Suppressor macrophage treated with lipopolysaccharide for 1 hour (primary cell): ENCODE measurements at places on chromosomes 5 and 9.

DNA sequence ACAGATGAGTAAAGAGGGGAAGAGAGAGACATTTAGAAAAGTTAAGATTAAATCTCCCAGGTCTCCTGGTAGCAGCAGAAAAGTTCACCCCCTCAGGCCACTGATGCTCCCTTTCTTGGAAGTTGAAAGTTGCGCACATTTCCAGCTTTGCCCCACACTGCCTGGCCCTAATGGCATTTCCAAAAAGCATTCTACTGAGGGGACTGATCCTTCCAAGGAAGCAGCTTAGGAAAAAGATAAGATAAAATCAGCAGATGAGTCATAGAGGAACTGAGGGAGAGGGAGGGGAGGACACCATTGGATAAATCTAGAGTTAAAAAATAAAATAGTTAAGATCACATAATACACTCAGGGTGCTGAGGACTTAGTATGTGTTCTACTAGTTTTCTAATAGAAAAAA is 67.6 kb upstream of the SLC12A2 start:
- no peak for DNase-seq

DNA sequence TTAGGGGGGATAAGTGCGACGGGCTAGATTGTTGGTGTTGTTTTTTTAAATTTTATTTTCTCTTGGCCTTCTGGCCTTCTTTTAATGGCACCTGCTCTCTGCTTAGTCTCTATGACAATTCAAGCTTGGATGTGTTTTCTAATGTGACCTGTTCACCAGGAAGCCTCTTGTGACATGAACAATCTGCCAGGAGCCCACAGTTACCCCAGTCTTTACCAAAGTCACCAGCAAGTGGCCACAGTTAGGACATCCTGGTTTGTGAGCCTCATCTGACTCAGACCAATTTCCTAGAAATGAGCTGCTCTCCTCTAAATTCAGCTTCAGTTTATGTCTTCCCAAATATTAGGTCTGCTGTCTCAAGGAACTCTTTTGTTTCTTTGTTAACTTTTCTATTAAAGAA is 135.8 kb downstream of the TLE4 start:
- no peak for DNase-seq

GRCh38 chr5:52693280-52693679 is 94.4 kb upstream of the ITGA1 start:
- DNase-seq = peak; percentile 52

GRCh38 chr5:159917994-159918393 is 1.7 kb downstream of the ADRA1B start:
- no peak for DNase-seq

GRCh38 chr9:130447193-130447816 is 2.5 kb downstream of the ASS1 start:
- DNase-seq = no peak

DNA sequence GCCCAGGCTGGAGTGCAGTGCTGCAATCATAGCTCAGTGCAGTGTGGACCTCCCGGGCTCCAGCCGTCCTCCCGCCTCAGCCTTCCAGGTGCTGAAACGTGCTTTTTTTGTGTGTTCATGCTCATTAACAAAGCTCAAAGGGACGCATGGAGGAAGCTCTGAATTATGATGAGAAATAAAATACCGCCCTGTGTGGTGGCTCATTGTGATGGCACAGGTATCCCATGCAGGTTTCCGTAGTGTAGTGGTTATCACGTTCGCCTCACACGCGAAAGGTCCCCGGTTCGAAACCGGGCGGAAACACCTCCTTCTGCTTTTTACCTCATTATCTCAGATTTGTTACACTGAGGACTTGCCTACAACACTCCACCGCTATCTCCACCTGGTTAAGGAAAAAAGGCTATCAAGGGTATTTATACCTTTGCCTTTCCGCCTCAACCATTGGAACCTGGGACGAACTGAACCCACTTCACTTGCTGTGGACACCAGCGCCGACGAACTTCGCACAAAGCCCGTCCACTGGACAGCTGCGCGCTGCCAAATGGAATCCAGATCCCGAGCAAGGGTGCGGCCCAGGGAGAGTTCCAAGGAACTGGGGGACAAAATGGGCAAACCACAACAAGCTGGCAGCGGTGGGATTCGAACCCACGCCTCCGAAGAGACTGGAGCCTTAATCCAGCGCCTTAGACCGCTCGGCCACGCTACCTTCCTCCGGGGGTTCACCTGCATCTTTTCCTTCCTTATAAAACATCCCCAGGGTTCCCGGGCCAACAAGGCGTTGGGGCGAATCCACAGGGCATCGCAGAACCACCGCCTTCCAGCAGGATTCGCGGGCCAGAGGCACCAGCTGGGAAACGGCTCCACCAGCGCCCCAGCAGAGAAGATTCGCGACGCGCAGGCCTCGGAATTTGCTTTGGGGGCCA is 26.3 kb downstream of the OR2V2 start:
- DNase-seq = no peak

- peak; percentile 43 for DNase-seq
Measured at GRCh38 chr9:73906671-73907070, 590.5 kb upstream of the RORB start.

- DNase-seq = no peak
Measured at GRCh38 chr9:133506653-133507038, 18.1 kb downstream of the MYMK start.

DNA sequence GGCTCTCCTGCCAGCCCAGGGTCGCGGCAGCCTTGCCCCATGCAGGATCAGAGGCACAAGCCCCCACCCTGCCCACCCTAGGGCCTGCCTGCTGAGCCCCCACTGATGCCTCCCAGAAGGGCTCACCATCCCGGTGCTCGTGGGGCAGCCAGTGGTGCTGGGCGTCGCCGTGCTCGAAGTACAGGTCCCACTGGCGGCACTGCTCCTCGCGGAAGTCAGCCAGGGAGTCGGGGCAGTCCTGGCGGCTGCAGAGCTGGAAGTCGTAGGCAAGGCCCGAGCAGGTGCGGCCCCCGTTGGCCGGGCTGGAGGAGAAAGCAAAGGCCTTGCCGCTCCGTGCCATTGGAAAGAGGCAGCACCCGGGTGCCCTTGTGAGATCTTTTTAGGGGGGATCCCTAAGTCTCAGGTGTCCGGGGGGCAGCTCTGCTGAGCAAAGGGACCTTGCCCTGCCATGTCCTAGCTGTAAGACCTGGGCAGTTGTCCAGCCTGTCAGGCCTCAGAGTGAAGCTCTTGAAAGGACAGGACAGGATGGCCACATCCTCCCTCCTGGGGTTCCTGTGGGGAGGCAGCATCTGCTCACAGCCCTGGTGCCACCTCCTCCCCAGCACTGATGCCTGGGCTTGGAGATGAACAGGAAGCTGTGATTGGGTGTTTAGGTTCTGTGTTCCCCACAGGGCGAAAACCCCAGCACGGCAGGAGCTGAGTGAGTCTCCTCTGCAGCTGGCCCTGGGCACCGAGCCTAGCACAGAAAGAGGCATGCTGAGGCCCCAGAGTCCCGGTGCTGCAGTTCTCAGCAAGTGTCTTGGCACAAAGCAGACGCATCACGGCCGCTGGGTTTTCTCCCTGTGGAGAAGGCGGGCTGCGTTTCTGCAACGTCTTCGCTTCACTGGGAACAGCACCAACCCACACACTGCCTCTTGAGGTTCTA is 77.7 kb downstream of the ZNF354C start:
- no peak for DNase-seq

GRCh38 chr9:136054798-136055714 is 40.0 kb downstream of the NACC2 start:
- no peak for DNase-seq

DNA sequence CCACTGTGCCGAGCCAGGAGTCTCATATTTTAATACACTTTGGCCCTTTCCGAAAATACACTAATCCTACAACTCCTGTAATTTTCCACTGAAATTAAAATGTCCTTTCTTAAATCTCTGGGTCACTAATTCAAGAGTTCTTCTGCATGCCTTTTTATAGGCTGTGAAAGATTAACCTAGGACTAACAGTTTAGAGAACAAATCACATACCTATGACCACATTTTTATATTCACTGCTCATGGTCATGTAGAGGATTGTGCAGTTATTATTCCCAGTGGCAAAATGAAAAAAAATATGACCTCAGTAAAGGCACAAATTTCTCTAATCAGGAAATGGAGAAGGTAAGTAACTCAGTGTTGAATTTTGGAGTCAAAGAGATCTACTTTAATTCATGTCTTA is 33.4 kb downstream of the SLCO4C1 start:
- DNase-seq = no peak

DNA sequence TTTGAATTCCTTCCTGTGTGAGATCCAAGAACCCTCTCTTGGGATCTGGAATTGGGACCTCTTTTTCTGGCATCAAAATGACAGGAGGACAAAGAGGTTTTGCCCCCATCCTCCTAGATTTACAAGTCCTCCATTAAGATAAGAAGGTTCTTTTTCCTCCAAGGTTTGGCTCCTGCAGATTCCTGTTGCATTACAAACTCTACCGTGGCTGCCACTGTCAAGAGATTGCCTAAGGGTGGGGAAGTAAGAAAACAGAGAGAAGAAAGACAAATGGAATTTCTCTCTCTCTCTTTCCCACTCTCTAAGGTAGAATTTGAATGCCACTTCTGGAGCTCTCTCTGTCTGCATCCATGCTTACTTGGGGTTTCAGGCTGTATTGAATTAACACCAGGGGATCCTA is 12.0 kb upstream of the SVEP1 start:
- no peak for DNase-seq

DNA sequence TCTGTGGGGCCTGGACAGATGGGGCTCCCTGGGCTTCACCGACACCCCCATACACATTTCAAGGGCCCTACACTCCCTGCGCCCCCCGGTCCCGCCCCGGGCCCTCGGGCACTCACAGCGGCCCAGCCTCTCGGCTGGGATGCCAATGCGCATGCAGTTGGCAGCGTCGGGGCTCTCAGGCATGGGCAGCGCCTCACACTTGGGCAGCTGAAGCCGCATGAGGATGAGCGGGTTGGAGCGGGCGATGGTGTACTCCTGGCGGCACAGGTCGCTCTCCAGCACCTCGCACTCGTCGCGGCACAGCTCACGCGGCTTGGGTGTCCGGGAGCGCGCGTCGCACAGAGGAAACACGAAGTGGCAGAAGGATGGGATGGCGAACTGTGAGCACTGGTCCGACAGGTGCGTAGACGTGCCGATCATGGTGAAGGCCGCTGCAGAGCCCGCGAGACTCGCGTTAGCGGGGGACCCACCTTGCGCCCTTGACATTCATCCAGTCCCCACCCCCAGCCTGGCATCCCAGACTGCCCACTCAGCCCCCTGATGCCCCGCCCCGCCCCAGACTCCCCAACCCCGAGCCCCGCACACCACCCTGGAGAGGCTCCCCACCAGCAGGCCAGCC is 216.9 kb downstream of the ROR2 start:
- no peak for DNase-seq

DNA sequence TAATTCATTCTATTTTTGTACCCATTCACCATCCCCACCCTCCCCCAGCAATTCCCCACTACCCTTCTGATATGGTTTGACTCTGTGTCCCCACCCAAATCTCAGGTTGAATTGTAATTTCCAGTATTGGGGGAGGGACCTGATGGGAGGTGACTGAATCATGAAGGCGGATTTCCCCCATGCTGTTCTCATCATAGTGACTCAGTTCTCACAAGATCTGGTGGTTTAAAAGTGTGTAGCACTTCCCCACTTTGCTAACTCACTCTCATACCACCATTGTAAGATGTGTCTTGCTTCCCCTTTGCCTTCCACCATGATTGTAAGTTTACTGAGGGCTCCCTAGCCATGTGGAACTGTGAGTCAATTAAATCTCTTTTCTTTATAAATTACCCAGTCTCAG is 25.9 kb upstream of the TESK1 start:
- DNase-seq = peak; percentile 84

- peak; percentile 45 for DNase-seq
Measured at GRCh38 chr9:112496074-112496722, 9.6 kb downstream of the KIAA1958 start.

GRCh38 chr5:5739490-5739945 is 317.0 kb downstream of the ICE1 start:
- no peak for DNase-seq

DNA sequence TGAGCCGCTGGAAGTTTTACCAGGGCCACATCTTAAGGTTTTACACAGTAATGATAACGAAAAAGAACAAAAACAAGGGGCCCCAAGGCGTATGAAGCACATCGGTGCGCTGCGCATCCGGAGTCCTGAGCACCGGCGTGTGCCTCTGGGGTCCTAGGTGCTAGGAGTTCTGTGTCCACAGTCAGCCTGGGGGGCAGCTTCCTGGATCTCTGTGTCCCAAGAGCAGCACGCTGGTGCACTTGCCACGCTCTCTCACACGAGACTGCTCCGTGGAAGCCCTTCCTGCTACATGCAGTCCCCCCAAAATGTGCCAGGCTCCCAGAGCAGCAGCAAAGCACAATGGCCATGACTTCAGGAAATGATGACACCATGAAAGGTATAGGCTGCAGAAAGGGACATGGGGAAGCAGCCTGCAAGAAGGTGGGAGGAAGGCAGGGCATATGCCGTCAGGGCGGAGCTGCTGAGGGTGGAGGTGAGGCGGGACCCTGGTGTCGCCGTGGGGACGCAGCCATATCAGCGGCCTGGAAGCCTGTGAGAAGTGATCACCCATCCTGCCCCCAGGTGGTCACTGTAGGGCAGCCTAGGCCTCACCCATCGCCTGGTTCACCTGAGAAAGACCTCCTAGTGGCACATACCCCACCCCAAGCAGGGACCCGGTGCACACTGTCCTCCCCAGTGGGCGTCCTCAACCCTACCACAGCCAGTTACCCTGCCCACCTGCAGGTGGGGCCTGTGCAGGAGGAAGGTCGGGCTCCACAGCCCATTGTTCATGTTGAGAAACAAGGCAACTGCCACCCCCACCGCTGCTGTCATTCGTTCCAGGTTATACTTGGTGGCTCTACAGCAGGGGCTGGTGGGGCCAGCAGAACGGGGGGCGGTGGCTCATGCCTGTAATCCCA is 23.6 kb upstream of the SLC6A3 start:
- DNase-seq = no peak

DNA sequence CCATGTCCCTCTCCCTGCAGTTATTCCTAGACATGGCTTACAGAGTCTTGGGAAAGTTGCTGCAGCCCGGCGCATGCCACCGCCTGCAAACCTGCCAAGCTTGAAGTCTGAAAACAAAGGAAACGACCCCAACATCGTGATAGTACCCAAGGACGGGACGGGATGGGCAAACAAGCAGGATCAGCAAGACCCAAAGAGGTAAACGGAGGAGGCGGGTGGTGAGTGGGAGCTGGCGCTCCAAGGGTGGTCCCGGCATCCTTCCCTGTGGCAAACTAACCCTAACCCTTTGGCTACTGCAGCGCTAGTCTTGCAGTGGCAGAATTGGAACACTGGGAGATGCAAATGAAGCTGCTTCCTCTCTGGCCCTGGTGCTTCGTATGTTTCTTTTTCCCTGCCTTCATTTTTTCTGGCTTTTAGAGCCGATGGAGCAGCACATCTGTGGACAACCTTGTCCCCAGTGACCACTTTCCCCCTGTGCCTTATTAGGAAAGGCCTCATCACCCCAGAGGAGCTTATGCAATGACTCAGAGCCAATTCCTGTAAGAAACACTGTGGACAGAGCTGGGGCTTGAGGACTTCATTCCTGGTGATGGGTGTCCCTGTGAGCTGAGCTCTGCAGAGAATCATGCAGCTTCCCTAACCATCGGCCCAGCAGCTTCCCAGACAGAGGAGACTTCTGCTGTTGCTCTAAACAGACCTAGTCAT is 38.9 kb downstream of the PRRC2B start:
- DNase-seq = peak; percentile 13
